Activated naive CD8-positive, alpha-beta T cell treated with anti-CD3 and anti-CD28 coated beads, Interleukin-2, amount 10 ng/mL, durations not matched to agents 7 days and 5 days (primary cell): ENCODE measurements at places on chromosomes 2 and 18. TPM values are rescaled to one million over a fixed set of nuclear protein-coding genes. Genes with fewer than 3 reads are reported as not detected.

CENPA gene
- 30.5 TPM for total RNA-seq

DNA sequence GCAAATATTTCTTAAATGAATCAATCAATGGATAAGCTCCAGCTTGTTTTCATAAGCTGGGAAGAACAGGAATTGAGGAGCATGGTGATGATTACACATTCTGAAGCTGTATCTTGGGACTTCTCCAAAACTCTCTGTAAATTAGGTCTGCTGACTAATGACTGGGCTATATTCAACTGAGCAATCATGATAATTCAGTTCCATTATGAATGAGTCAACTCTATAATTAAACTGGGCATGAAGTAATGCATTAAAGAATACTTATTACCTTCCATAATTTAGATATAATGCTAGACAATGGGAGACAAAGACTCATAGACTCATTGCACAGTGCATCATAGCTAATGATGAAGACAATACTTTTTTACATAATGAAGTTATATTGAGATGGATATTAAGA lies 207.4 kb downstream of the CBLN2 start:
- peaks cover 1% of the 10 kb centered on the region for H3K27me3 ChIP-seq
- no peak overlapping the region for H3K4me3 ChIP-seq

GRCh38 chr2:200650195-200650594 lies 64.4 kb downstream of the AOX1 start:
- DNase-seq = no peak
- no peak overlapping the region for H3K27ac ChIP-seq
- no peak overlapping the region for H3K4me3 ChIP-seq
- H3K36me3 ChIP-seq = no peaks in the 10 kb centered on the region
- H3K27me3 ChIP-seq = peaks cover 19% of the 10 kb centered on the region
- no peaks in the 10 kb centered on the region for H3K4me1 ChIP-seq

DNA sequence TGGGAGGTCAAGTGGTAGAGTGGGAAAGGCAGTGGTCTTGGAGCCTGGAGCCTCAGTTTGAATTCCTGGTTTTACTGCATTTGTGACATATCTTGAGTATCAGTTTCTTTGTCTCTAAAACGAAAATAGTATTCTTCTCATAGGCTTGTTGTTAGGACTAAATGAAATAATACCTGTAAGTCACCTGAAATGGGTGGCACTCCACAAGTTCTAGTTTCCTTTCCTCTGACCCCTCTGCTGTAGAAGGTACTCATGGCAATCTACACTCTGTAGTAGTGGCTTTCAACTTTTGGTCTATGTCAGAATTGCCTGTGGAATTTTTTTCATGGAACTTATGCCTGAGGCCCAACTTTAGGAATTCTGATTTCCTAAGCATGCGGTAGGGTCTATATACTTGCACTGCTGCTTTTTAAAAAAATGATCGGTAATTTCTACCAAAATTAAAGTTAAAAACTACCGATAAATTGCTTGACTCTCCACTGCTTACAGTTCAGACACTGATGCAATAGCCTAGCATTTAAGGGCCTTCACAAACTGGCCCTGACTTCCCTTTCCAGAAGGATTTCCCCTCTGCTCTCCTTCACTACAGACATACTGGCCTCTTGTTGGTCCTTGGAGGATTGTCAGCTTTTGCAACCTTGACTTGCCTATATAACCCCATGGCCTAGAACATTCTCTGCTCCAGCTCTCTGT lies 47.2 kb downstream of the PLEK start:
- peaks cover 7% of the 10 kb centered on the region for H3K36me3 ChIP-seq
- no peak overlapping the region for H3K4me3 ChIP-seq
- no peak overlapping the region for H3K27ac ChIP-seq
- DNase-seq = no peak
- H3K4me1 ChIP-seq = peaks cover 8% of the 10 kb centered on the region
- H3K27me3 ChIP-seq = peaks cover 10% of the 10 kb centered on the region

DNA sequence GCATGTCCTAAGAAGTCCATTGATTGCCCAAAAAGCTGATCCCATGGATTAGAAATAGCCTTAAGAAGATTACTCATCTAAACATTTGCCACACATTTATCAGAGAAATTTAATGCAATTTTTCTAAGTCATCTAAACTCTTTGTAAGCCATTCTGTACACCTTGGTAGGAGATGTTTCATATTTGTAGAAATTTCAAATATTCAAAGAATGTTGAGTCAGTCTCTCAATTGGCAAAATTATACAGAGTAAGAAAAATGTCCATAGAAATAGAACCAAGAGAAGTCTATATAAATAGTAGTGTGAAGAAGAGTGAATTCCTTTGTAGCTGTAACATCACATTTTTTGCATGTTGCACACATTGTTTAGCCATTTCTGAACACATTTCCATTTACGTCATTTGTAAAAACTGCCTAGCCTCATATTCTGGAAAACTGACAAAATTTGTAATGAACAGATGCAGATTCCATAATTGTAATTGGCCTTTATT lies 128.6 kb downstream of the MSTN start:
- no peak for DNase-seq
- H3K27ac ChIP-seq = no peak overlapping the region
- no peaks in the 10 kb centered on the region for H3K4me1 ChIP-seq
- no peaks in the 10 kb centered on the region for H3K36me3 ChIP-seq
- no peak overlapping the region for H3K4me3 ChIP-seq
